Spleen (tissue), 13 donors: ENCODE measurements at places on chromosomes 16 and 17.

DNA sequence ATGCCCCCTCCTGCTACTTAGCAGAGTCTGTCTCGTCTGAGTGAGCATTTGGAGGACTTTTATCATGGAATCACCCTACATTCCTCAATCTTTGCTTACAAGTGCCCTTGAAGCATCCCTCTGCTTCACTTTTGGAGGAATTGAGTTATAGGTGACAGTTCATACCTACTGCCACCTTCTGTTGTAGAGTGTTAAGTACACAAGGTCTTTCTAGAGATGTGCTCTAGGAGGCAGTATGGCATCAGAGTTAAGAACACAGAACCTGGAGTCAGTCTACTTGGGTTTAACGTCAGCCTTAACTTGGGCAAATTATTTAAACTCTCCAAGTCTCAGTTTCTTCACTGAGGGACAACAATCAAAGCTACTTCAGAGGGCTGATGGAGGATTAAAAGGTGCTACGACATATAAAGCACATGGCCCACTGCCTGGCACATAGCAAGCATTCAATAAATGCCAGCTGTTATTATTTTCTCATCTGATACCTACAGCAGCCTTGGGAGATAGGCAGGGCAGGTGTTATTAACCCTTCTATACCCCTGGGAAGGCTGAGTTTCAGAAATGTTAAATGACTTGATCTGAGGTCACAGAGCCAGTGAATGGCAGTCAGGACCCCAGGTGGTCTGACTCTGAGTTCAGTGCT is 62.2 kb downstream of the UTP18 start:
- no peaks in the 10 kb centered on the region for H3K36me3 ChIP-seq
- H3K27ac ChIP-seq, result no peak overlapping the region
- no peak for DNase-seq
- H3K27me3 ChIP-seq, result peaks cover 5% of the 10 kb centered on the region
- H3K4me3 ChIP-seq, result no peak overlapping the region
- no peaks in the 10 kb centered on the region for H3K4me1 ChIP-seq

DNA sequence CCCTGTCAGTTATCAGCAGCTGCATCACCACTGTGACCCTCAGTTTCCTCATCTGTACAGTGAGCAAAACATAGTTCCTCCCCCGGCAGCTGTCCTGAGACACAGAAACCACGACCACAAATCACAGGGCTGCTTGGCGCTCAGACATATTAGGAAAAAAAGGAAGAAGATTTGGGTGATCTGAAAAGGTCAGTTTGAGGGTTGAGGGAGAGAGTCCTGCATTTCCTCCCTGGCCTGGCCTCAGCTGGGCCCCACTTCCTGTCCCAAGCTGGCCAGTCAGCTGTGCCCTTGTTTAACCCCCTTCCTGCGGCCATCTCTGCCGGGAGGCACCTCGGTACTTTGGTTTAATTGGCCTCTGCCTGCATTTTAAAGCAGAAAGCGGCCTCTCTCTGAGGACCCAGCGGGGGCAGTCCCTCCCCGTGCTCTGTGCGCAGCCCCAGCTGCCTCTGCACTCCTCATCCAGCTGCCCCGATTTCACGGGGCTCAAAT is 24.0 kb upstream of the CIBAR2 start:
- H3K4me1 ChIP-seq, result peaks cover 65% of the 10 kb centered on the region
- no peaks in the 10 kb centered on the region for H3K36me3 ChIP-seq
- no peak overlapping the region for H3K4me3 ChIP-seq
- peak overlapping the region; percentile 68 for H3K27ac ChIP-seq
- H3K27me3 ChIP-seq, result peaks cover 31% of the 10 kb centered on the region

- no peak for DNase-seq
- peaks cover 56% of the 10 kb centered on the region for H3K27me3 ChIP-seq
- peak overlapping the region; percentile 39 for H3K4me3 ChIP-seq
- H3K4me1 ChIP-seq, result peaks cover 21% of the 10 kb centered on the region
Observed at GRCh38 chr16:4316864-4317531, 1.1 kb downstream of the GLIS2 start.

GRCh38 chr17:28563475-28563874 is 7.8 kb downstream of the PIGS start:
- no peak overlapping the region for H3K4me3 ChIP-seq
- peaks cover 70% of the 10 kb centered on the region for H3K36me3 ChIP-seq
- no peak for DNase-seq
- peaks cover 22% of the 10 kb centered on the region for H3K4me1 ChIP-seq

DNA sequence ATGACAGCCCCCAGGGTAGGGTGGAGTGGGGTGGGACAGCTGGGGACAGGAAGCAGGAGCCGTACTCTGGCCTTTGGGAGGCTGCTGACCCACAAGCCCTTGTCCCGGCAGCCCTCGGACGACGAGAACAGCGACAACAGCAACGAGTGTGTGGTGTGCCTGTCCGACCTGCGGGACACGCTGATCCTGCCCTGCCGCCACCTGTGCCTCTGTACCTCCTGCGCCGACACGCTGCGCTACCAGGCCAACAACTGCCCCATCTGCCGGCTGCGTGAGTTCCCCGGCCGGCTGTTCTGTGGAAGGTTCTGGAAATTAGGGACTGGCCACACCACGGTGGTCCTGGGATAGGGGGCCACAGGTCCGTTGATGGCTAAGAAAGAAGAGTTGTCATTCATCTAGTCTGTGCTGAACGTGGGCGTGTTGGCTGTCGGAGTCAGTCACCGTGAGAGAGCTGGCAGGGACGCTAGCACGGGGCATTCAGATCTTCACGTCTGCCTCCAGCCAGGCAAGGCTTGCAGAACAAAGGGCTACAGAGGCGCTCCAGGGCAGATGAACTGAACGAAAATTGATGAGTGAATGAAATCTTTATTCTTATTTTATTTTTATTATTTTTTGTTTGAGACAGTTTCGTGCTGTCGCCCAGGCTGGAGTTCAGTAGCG is 19.8 kb upstream of the NUDT16L1 start:
- DNase-seq, result no peak
- H3K27me3 ChIP-seq, result no peaks in the 10 kb centered on the region
- peaks cover 38% of the 10 kb centered on the region for H3K4me1 ChIP-seq
- no peak overlapping the region for H3K27ac ChIP-seq

DNA sequence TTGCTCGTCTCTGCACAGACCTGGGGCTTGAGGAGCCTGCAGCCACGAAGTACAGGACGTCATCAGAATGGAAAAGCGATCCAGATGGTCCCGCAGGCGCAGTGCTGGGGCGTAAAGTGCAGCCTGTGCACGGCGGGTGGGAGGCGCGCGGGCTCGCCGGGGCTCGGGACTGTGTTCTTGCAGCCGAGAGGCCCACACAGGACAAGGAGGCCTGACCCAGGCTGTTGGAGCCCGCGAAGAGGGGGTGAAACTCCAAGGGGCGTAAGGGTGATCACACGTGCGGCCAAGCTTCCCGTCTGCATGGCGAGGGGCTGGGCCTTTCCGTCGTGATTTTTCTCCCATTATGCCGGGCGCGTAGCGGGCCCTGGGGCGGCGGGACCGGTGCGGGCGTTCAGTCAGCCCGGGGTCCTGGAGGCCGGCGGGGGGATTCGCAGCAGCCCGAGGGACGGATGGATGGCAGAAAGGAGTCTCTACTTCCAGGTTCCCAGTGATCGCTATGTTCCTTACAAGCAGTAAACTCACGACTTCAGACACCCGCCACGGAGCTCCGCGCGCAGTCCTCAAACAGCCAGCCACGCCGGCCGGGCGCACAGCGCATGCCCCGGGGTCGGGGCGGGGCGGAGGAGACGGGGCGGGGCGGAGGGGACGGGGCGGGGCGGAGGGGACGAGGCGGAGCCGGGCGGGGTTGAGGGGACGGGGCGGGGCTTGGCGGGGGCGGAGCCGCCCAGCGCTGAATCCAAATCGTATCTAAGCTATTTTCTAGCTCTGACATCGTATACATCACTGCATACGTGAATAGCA is 141.0 kb upstream of the KCNJ18 start:
- H3K4me1 ChIP-seq, result peaks cover 43% of the 10 kb centered on the region
- no peaks in the 10 kb centered on the region for H3K36me3 ChIP-seq
- H3K27ac ChIP-seq, result peak overlapping the region; percentile 79
- H3K27me3 ChIP-seq, result peaks cover 3% of the 10 kb centered on the region
- peak overlapping the region; percentile 67 for H3K4me3 ChIP-seq
- DNase-seq, result peak; percentile 95

DNA sequence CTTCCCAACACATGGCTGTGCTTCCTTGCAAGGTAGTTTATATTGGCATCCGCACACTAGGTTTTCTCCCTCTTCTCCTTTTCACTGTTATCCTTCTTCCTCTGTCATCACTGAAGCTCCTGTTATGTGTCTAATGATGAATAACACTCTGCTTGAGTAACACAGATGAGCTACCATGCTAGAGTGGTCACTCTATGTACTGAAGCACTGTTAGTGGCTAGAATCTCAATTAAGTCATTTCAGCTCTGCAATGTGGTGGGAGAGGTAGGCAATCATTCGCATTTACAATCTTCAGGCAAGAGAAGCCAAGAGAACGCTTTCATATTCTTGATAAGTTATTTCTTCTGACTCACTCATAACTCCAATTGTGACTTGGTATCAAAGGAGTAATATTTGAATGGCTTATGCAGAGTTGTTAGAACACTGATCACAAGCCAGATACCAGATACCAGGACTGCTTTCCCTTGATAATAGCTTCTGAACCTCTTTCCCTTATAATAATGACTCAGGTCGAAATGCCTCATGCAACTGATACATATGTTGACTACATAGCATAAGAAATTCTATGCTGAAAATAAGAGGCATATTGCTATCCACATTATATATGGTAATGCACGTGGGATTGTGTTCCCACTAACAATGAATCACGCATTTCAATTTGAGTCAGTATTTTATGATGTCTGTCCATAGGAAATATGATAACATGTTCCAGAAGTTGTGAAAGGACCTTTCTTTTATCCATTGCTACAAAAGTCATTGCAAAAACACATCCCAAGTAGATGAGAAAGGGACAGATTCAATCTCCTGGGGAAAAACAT is 158.0 kb upstream of the HS3ST3A1 start:
- H3K27me3 ChIP-seq, result no peaks in the 10 kb centered on the region
- H3K4me3 ChIP-seq, result no peak overlapping the region
- DNase-seq, result no peak
- no peaks in the 10 kb centered on the region for H3K4me1 ChIP-seq
- no peaks in the 10 kb centered on the region for H3K36me3 ChIP-seq

DNA sequence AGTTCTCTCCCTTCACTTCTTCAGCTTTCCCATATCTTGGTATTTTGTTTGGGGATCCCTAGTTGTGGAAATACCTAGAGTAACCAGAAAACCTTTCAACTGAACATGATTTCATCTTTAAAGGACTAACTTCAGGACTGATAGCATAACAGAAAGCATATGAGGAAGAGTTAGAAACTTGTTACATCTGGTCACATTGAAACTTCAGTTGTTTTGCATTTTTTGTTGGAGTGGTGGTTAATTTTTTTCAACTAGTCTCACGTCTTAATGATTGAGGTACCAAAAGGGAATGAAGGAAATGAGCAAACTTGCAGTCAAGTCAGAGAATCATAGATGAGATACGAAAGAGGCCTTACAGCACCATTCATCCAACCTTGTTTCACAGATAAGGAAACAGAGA is 49.6 kb downstream of the TANGO6 start:
- H3K4me3 ChIP-seq, result no peak overlapping the region
- H3K27ac ChIP-seq, result no peak overlapping the region
- no peaks in the 10 kb centered on the region for H3K27me3 ChIP-seq
- DNase-seq, result no peak

DNA sequence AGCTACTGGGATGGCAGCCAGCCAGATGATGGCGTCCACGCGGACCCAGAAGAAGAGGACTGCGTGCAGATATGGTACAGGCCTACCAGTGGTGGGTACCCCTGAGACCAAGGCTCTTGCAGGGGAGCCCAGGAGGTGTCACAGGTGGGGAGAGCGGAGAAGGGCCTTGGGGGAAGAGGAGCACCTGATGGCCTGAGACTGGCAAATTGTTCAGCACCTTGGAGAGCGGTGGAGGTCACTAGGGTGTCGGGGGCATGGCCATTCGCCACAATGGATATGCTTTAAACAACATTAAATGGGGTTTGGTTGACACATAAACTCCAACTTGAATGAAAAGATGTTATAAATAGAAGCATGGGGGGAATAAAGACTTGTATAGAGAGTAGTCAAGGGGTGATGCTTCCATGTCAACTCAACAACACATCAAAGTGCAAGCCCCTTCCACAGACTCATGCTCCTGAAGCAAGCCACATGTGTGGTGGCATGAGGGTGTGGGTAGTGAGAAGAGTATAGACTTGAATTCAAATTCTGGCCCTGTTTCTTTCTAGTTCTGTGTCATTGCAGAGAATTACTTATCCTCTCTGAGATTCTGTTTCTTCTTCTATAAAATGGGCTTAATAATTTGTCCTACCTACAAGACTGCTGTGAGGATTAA is 22.2 kb downstream of the CLEC19A start:
- H3K27ac ChIP-seq, result no peak overlapping the region
- no peaks in the 10 kb centered on the region for H3K27me3 ChIP-seq
- H3K4me1 ChIP-seq, result no peaks in the 10 kb centered on the region
- no peak overlapping the region for H3K4me3 ChIP-seq
- no peaks in the 10 kb centered on the region for H3K36me3 ChIP-seq
